ENCODE measurements at places on chromosomes 1 and 21. TPM values are rescaled to one million over a fixed set of nuclear protein-coding genes. Genes with fewer than 3 reads are reported as not detected.
A peak's percentile ranks its signal among the peaks of the same experiment; 100 is the strongest.

- H3K4me1 ChIP-seq = peaks cover 20% of the 10 kb centered on the region
- no peak overlapping the region for H3K4me3 ChIP-seq
- no peaks in the 10 kb centered on the region for H3K27me3 ChIP-seq
These were observed 243.6 kb upstream of the DMRTA2 start for GRCh38 chr1:50666849-50667248.

- H3K4me1 ChIP-seq = no peaks in the 10 kb centered on the region
- no peaks in the 10 kb centered on the region for H3K36me3 ChIP-seq
- H3K4me3 ChIP-seq = no peak overlapping the region
- no peaks in the 10 kb centered on the region for H3K27me3 ChIP-seq
- H3K27ac ChIP-seq = no peak overlapping the region
- no peak for DNase-seq
These were observed 289.9 kb downstream of the DPYD start for GRCh38 chr1:97630948-97631347.

GRCh38 chr1:248821101-248821500 lies 4.6 kb downstream of the SH3BP5L start:
- DNase-seq = no peak
- no peak overlapping the region for H3K4me3 ChIP-seq
- H3K4me1 ChIP-seq = peaks cover 69% of the 10 kb centered on the region
- peak overlapping the region; percentile 49 for H3K27ac ChIP-seq
- H3K36me3 ChIP-seq = peaks cover 56% of the 10 kb centered on the region

The FCGR3B gene
- total RNA-seq = 2.1 TPM

- no peak overlapping the region for H3K4me3 ChIP-seq
- no peaks in the 10 kb centered on the region for H3K36me3 ChIP-seq
- no peak for DNase-seq
- H3K4me1 ChIP-seq = peaks cover 15% of the 10 kb centered on the region
- H3K27ac ChIP-seq = no peak overlapping the region
These were observed 35.1 kb downstream of the NUAK2 start for GRCh38 chr1:205286335-205286950.

DNA sequence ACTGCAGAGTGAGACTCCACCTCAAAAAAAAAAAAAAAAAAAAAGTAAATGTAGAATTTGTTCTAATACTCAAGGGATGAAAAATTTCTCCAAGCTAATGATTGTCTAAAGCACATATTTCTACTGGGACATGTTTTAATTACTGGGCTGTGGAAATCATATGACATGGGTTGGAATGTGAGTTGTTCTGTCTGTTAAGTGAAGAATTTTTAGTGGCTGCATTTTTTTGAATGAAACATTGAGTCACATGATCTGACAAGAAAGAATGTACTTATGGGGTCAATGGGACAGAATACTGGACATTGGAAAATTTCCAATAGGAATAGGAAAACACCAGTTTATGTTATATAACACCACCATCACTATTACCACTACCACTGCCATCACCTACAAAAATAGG lies 123.8 kb upstream of the IVNS1ABP start:
- no peak for DNase-seq
- no peaks in the 10 kb centered on the region for H3K27me3 ChIP-seq
- H3K4me1 ChIP-seq = peaks cover 5% of the 10 kb centered on the region
- no peak overlapping the region for H3K4me3 ChIP-seq
- no peaks in the 10 kb centered on the region for H3K36me3 ChIP-seq

DNA sequence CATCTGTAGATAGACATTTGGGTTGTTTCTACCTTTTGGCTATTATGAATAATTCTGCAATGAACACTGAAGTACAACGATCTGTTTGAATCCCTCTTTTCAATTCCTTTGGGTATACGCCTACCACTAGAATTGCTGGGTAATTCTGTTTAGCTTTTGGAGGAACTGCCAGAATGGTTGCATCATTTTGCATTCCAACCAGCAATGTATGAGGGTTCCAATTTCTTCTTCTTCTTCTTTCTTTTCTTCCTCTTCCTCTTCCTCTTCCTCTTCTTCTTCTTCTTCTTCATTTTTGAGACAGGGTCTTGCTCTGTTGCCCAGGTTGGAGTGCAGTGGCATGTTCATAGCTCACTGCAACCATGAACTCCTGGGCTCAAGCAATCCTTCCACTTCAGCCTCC lies 13.8 kb upstream of the THEM5 start:
- no peak overlapping the region for H3K4me3 ChIP-seq
- H3K36me3 ChIP-seq = no peaks in the 10 kb centered on the region
- no peaks in the 10 kb centered on the region for H3K4me1 ChIP-seq
- no peaks in the 10 kb centered on the region for H3K27me3 ChIP-seq

- DNase-seq = no peak
- H3K27ac ChIP-seq = no peak overlapping the region
- no peaks in the 10 kb centered on the region for H3K4me1 ChIP-seq
- no peaks in the 10 kb centered on the region for H3K36me3 ChIP-seq
- no peaks in the 10 kb centered on the region for H3K27me3 ChIP-seq
These were observed 26.5 kb downstream of the BCL9 start for GRCh38 chr1:147567594-147568381.

GRCh38 chr21:36724660-36725059 lies 25.7 kb downstream of the SIM2 start:
- no peak for DNase-seq
- no peaks in the 10 kb centered on the region for H3K4me1 ChIP-seq
- H3K27me3 ChIP-seq = no peaks in the 10 kb centered on the region
- no peak overlapping the region for H3K27ac ChIP-seq
- H3K4me3 ChIP-seq = no peak overlapping the region
- H3K36me3 ChIP-seq = no peaks in the 10 kb centered on the region

The KRTAP10-4 gene
- total RNA-seq = not detected

DNA sequence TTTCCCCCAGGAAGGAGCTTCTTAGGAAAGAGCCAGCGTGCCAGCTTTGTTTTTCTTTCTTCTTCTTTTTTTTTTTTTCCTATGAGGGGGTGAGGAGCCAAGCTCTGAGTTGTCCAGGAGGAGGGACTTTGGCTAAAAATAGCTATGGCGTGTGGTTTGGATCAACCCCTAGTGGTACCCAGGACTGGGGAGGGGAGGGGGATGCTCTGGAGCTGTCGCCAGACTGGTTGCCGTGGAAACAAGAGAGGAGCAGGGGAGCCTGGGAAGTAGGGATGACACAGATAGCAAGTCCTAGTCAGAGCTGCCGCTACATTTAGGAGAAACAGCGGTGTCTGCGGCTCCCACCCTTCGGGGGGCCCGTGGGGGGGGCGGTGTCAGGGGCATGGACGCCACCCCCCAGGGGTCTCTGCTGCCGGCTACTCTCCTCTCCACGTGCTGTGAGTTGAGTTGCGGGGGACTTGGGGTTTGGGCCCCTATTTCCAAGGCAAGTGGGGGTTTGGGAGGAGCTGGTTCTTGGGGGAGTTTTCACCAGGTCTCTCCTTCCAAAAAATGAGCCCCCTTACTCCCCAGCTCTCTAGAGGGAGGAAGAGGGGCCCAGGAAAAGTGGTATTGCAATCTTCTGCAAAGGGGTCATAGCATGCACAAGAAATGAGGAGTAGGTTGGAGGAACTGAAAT lies at the start of gene KCNJ9:
TSS of gene KCNJ9 (plus strand) at position 278 of the 676 bp plus-strand sequence. CDS start 2,493 bp downstream, outside the sequence.
- no peaks in the 10 kb centered on the region for H3K36me3 ChIP-seq
- no peak within 1 kb of the TSS for H3K4me3 ChIP-seq
- H3K27ac ChIP-seq = no peak within 1 kb of the TSS
- no peak for DNase-seq
- H3K4me1 ChIP-seq = peaks cover 12% of the 10 kb centered on the region

DNA sequence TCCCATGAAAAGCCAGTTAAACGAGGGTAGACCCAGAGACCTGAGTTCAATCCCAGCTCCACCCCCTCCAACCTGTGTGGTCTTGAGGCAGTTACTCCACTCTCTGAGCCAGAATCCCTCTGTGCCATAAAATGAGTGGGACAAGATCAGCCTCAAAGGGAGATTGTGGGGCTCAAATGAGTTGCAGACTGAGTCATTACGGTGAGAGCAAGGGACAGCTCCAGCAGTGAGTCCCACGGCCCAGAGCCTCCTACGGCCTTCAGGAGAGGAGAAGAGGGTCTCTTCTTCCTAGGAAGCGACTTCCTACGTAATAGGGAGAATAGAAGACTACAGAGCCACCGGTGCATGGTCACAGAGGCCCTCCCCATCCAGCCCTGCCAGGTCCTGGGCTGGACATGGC lies 6.7 kb upstream of the CAMK2N1 start:
- no peaks in the 10 kb centered on the region for H3K36me3 ChIP-seq
- no peak for DNase-seq
- H3K27ac ChIP-seq = peak overlapping the region; percentile 31
- H3K4me1 ChIP-seq = peaks cover 20% of the 10 kb centered on the region
- no peak overlapping the region for H3K4me3 ChIP-seq
- H3K27me3 ChIP-seq = no peaks in the 10 kb centered on the region

DNA sequence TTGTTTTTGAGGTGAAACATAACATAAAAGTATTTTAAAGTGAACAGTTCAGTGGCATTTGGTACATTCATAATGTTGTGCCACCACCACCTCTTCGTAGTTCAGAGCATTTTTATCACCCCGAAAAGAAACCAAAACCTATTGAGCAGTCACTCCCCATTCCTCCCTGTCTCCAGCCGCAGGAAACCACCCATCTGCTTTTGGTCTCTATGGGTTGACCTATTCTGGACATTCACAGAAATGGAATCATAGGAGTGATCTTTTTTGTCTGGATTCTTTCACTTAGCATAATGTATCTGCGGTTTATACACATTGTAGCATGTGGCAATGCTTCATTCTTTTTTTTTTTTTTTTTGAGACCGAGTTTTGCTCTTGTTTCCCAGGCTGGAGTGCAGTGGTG lies 141.2 kb downstream of the VPS13D start:
- no peak for DNase-seq
- no peak overlapping the region for H3K4me3 ChIP-seq
- peaks cover 61% of the 10 kb centered on the region for H3K36me3 ChIP-seq
- H3K4me1 ChIP-seq = peaks cover 45% of the 10 kb centered on the region
- no peak overlapping the region for H3K27ac ChIP-seq
- no peaks in the 10 kb centered on the region for H3K27me3 ChIP-seq

- H3K27me3 ChIP-seq = no peaks in the 10 kb centered on the region
- H3K27ac ChIP-seq = peak overlapping the region; percentile 78
- H3K4me1 ChIP-seq = peaks cover 66% of the 10 kb centered on the region
- no peak overlapping the region for H3K4me3 ChIP-seq
- DNase-seq = no peak
These were observed 55.8 kb downstream of the YARS1 start for GRCh38 chr1:32761253-32761877.

GRCh38 chr1:152870831-152871730 lies 7.0 kb upstream of the SMCP start:
- DNase-seq = peak; percentile 66
- no peaks in the 10 kb centered on the region for H3K36me3 ChIP-seq
- no peak overlapping the region for H3K4me3 ChIP-seq
- no peaks in the 10 kb centered on the region for H3K27me3 ChIP-seq
